NCI-H748 treated with DMSO at 0.1 percent for 48 hours (cell line): ENCODE measurements at places on chromosomes 13 and 19.

- DNase-seq = peak; percentile 87
These were observed 22.3 kb upstream of the XPO4 start for GRCh38 chr13:20924758-20925394.

- DNase-seq = no peak
These were observed 3.3 kb upstream of the KLK11 start for GRCh38 chr19:51029718-51030117.

DNA sequence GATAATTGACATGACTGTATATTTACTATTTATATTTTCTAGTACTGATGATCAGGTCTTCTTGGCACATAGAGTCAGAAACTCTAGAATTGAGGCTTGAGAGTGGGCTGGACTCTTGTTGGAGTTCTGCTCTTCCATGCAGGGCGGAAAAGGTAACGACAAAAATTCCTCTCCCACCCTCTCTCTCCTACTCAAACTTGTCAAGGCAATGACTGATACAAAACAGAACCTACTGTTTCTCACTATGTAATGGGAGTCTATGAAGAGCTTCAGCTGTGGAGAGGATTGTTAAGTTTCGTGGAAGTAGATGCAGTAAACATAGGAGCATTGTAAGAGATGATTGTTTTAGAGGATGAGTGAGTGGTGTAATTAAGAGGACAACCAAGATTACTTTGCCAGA is 8.8 kb downstream of the EDNRB start:
- DNase-seq = no peak

DNA sequence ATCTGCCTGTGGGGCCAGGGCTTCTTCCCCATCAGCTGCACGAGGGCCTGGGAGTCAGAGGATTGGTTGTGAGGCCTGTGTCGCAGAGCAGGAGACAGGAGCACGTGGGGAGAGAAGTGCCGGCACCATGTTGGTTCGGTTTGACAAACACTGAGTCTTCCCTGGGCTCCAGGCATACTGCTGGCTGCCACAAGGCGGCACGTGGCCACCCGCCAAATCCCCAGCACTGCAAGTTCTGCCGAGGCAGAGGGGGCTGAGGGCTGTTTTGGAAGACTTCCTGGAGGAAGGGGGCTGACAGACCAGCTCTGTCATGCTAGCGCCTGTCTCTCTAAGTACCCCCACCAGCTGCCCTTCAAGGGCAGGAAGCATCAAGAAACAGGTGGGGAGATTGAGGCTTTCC is 9.5 kb downstream of the SHANK1 start:
- no peak for DNase-seq

DNA sequence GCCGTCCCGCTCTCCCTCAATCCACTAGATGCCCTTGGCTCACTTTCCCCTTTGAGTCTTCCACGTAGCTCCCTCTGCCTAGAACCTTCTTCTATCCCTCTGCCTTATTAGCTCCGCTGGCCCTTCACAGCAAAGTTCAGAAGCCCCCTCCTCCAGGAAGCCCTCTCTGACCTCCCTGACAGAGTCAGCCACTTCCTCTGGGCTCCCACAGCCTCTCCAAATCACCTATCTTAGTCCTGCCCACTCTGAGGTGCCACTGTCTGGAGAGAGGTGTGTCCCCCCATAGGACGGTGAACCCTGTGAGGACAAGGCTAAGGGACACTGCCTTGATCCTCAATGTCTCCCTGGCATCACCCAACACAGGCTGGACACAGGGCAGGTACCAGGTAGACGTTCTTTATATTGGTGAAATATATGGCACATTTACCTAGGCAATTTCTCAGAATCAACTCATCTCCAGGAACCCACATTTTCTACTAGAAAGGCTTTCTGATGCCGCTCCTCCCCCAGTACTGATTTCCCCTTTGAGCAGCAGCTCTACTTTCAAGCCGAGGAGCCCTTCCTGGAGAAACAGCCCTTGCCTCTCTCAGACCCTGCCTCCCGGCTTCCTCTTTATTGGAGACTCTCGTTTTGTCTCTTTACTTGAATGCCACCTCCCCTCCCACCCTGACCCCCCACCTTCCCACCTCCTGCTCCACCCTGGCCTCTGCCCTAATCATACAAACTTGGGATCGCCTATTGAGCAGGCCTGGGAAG is 3.4 kb upstream of the TGFB1 start:
- DNase-seq = no peak

- DNase-seq = no peak
These were observed 7.3 kb downstream of the PTGER1 start for GRCh38 chr19:14467816-14468215.

- no peak for DNase-seq
These were observed 1.7 kb downstream of the MADCAM1 start for GRCh38 chr19:497869-498510.

GRCh38 chr13:43697323-43697722 is 89.4 kb downstream of the ENOX1 start:
- no peak for DNase-seq

- DNase-seq = no peak
These were observed 278.4 kb upstream of the DACH1 start for GRCh38 chr13:72145383-72145782.

- no peak for DNase-seq
These were observed 3.4 kb downstream of the EFNA2 start for GRCh38 chr19:1288833-1289685.

GRCh38 chr13:20101467-20102316 is 59.2 kb downstream of the GJA3 start:
- no peak for DNase-seq

DNA sequence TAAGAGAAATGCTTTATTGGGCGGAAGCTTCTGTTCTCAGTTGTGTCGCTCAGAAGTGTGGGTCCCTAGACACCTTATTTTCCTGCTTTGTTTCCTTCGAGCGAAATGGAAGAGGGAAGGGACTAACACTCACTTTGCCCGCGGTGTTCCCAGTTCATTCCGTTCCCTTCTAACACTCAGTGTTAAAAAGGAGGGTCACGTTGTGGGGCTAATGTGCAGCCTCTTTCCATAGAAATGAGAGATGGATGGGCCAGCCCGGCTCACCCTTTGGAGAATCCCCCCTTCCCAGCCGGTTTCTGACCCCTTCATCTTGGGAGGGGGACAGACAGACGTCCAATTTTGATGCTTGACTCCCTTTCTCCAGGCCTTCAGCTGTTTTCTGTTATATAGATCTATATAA is 2.3 kb downstream of the ATP11A start:
- DNase-seq = no peak

- DNase-seq = no peak
These were observed 453 bp downstream of the ZNF256 start for GRCh38 chr19:57947088-57947418.

GRCh38 chr13:90806016-90806615 is 541.4 kb upstream of the MIR17HG start:
- DNase-seq = no peak

DNA sequence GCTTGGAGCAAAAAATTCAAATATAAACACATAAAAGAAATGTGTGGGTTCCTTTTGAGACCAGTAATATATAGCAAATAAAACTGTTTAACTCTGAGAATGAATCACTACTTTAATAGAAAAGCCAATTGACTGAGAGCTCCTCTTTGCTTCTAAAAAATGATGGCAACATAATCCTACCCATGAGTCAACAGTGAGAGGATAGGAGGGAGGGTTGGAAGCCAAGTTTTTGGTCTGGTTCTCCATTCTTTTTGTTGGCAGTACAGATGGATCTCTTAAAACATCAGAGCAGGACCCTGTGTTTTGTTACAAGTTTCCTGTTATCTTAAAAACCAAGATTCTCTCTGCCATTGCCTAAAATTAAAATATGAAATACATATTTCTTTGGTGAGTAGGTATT is 50.0 kb upstream of the POSTN start:
- DNase-seq = no peak

- no peak for DNase-seq
These were observed 616.6 kb downstream of the FGF9 start for GRCh38 chr13:22287343-22287920.

GRCh38 chr19:29845574-29846176 is 33.9 kb downstream of the CCNE1 start:
- peak; percentile 58 for DNase-seq

DNA sequence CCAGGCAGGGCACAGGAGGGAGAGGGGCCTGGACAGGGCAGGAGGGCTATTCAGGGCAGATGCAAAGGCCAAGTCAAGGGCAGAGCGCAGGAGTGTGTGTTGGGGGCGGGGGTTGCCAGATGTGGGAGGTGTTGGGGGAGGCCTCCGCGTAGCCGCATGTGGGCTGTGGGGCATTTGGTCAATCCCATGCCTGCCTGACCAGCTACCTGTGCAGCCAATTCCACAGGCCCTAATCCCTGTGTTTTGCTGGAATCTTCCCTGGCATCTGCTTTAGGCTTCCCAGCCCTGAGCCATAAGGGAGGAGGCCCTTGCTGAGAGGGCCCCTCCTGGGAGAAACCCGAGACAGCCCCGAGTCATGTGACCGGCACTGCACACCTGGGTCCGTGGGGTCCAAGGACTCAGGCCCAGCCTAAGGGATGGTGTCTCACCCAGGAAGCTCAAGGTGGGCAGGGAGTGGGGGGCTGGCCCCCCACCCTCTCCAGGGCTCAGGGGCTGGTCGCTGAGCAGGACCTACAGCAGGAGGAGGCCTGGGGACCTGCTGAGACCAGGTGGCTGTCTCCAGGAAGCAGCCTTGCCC is 20.3 kb downstream of the RFX1 start:
- DNase-seq = no peak
